ENCODE measurements at places on chromosomes 12 and 14.

- no peak for DNase-seq
Measured at GRCh38 chr14:99664058-99664936, 19.4 kb downstream of the HHIPL1 start.

DNA sequence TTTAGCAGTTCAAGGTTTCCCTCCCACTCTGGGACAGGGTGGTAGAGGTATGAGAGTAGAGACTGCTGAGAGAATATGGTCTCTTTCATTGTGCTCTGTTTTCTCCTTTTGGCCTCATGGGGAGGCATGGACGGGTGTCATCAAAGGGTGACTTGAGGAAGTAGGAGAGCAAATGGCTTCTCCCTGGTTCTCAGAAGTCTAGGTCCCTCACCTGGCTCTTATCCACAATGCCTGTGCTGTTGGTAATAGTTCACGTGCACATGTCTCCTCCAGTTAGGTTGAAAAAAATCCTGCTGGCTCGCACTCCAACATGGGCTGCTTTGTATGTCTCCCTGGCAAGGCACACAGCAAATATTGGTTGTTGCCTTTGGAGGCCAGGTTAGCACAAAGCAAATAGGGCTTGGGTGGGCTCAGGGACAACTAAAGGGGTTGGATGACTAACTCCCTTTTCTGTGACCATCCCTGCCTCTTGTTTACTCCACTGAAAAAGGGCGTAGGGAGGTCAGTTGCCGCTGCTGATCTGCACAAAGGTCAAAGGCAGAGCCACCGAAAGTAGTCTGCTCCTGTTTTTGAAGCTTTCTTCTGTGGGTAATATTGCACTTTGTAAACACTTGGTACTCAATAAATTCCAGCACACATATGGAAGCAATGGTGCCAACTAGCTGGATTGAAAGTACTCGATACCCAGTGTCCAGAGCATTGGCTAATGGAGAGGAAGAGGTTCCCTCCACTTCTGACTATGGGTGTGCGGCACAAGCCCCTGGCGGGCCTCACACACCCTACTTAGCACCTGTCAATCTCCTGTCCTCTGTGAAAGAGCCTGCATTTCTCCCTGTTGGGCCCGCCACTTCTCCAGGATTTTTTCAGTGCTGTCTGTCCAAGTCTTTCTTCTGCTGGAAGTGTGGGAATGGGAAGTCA, 121.8 kb downstream of the SLC38A6 start:
- DNase-seq: no peak

DNA sequence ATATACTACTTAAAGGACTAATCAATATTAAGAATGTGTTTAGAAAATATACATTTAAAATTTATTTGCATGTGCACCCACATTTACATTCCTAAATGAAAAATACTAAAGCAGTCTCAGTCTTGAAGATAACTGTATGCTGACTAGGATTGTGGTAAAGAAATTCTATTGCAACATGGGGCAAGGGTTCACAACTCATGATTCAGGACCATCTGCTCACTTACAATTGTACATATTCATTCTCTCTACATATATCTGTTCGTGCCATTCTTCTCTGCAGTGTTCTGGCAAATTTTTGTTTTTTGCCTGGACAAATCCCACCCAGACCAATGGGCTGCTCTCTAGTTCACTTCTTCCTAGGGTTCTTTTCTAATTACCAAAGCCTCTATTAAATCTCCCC, 417.2 kb upstream of the NOVA1 start:
- DNase-seq: no peak

DNA sequence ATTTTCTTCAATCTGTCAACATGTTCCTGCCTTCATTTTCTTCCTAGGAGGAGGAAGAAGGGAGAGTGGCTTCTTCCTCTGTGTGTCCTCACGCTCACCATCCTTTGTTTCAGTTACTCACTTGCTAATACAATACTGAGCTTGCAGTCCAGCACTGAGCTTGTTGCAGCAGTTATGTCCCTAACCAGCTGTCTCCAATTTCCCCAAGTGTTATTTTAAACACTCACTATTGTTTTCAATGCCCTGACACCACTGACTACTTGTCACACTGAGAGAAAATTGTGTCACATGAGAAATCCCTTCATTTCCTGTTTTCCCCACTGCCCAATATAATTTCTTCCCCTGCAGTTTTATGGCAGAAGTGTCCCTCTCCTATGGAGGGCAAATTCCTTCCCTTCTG, 53.4 kb downstream of the HSD17B6 start:
- DNase-seq: no peak

DNA sequence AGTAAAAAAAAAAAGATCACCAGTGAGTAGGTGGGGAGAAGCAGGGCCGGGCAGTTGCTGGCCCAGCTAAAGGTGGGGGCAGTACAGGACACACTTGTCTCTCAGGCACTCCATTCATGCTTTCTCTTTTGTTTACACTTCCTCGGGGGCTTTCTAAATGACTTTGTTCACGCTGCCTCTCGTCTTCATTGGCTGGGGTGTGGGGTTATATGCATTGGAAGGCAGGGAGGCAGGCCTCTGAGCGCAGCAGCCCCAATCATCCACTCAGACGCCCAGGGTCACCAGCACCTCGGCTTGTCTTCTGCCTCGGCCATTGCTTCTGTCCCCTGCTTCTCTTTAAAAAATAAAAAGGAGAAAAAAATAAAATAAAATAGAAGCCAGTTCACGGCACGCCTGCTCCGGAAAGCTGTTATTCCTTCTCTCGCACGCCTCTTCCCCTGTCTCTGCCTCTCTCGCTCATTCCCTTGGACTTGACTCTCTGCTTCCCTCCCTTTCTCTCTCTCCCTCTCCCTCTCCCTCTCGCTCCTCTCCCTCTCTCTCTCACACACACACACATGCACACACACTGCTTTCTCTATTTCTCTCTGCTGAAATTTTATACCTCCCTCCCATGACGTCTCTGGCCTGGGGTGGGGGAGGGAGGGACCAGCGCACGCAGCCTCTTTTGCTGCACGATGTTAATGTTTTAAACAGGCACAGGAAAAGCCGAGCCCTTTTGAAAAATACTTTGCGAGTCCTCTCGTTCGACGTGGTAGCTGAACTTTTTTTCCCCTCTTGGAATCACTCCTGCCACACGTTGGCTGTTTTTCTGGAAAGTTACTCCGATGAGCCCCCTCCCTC, at the start of gene TGFB3:
TGFB3 (minus strand) TSS at position 570 of the 840 bp plus-strand sequence. CDS start 1,102 bp downstream, outside the sequence.
- DNase-seq: peak; percentile 35

- no peak for DNase-seq
Measured at GRCh38 chr12:26519462-26519861, 313.5 kb downstream of the ITPR2 start.

DNA sequence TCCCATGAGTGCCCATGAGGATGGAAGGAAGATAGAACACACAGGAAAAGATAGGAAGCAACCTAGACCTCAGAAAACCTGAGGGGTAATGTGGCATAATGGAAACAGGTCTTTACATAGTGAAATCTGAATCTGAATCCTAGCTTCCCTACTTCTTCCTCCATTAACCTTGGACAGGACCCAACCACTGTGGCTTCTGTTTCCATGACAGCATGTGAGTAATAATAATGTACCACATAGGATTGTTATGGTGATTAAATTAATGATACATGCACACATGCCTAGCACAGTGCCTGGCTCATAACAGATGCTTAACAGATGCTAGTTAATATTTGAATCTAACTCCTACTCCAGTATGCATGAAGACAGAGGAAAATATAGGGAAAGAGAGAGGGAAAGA, 11.2 kb downstream of the TTC9 start:
- DNase-seq: no peak

Measured in stimulated activated CD4-positive, alpha-beta T cell treated with anti-CD3 and anti-CD28 coated beads, Interleukin-15, amount 100 ng/mL, for 1 hour (primary cell).